GM12878 (cell line): ENCODE measurements at places on chromosomes 4 and X.

- no peak overlapping the region for H3K27ac ChIP-seq
- H3K4me3 ChIP-seq, result no peak overlapping the region
- no peaks in the 10 kb centered on the region for H3K36me3 ChIP-seq
- H3K4me1 ChIP-seq, result peaks cover 7% of the 10 kb centered on the region
- no peak for DNase-seq
Measured at GRCh38 chr4:146340798-146341197, 126.5 kb downstream of the REELD1 start.

- no peak for DNase-seq
- no peaks in the 10 kb centered on the region for H3K4me1 ChIP-seq
Measured at GRCh38 chr4:11843340-11843739, 414.6 kb upstream of the HS3ST1 start.

GRCh38 chr4:72390409-72390808, 178.6 kb downstream of the ADAMTS3 start:
- H3K4me3 ChIP-seq, result no peak overlapping the region
- no peak for DNase-seq
- no peak overlapping the region for H3K27ac ChIP-seq
- H3K27me3 ChIP-seq, result no peaks in the 10 kb centered on the region

- H3K27me3 ChIP-seq, result no peaks in the 10 kb centered on the region
- no peaks in the 10 kb centered on the region for H3K36me3 ChIP-seq
- H3K27ac ChIP-seq, result no peak overlapping the region
- H3K4me1 ChIP-seq, result no peaks in the 10 kb centered on the region
- H3K4me3 ChIP-seq, result no peak overlapping the region
Measured at GRCh38 chr4:142322996-142323395, 523.1 kb downstream of the INPP4B start.

GRCh38 chr4:83230928-83231327, 53.7 kb downstream of the COQ2 start:
- H3K4me1 ChIP-seq, result peaks cover 27% of the 10 kb centered on the region
- H3K36me3 ChIP-seq, result no peaks in the 10 kb centered on the region
- H3K27me3 ChIP-seq, result no peaks in the 10 kb centered on the region
- H3K27ac ChIP-seq, result no peak overlapping the region
